SK-N-SH (cell line): ENCODE measurements at places on chromosomes 5 and 9.

GRCh38 chr5:122192497-122193496 lies 63.5 kb downstream of the ZNF474 start:
- peak; percentile 22 for DNase-seq

DNA sequence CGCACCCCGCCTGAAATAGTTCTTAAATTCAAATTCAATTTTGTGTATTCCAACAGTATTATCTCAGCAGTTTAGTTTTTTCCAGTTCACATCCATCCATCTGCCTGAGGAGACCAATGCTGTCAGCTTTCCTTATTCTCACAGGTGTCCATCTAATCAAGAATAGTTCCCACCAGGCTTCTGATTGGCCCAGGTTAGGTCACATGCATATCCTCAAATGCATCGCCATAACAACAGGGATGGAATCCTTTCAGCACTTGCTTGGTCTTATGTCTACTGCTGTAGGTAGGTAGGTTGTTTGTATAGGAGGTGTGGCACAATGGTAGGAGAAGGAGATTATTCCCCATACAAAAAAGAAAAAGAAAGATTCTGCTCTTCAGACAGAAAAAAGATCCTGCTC lies 91.2 kb downstream of the UBE2R2 start:
- DNase-seq: no peak

- no peak for DNase-seq
Measured at GRCh38 chr9:125277411-125277810, 15.8 kb downstream of the GAPVD1 start.

GRCh38 chr9:4661611-4662010 lies 483 bp upstream of the PLPP6 start:
- no peak for DNase-seq

DNA sequence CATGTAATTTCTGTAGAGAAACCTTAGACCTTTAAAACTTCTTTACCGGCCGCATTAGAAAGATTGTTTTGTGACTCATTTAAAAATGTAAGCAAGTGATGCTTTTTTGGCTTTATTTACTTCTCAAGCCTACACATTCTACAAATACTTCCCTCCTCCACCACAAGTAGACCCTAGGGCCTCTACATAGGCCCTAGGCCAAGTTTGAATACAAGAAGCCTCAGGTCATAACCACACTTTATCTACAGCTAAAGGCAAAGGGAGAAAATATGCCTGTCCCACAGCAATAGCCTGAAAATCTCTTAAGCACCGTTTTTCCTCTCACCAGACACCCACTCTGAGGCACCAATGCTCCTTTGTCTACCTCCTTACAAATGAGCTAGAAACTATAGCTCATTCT lies 53.9 kb downstream of the CSNK1A1 start:
- DNase-seq: no peak
